ENCODE measurements at places on chromosomes 16 and 17.

- no peak for DNase-seq
Measured at GRCh38 chr17:45090711-45091110, 29.6 kb downstream of the NMT1 start.

GRCh38 chr17:70017112-70017511, 57.9 kb upstream of the KCNJ16 start:
- peak; percentile 20 for DNase-seq

DNA sequence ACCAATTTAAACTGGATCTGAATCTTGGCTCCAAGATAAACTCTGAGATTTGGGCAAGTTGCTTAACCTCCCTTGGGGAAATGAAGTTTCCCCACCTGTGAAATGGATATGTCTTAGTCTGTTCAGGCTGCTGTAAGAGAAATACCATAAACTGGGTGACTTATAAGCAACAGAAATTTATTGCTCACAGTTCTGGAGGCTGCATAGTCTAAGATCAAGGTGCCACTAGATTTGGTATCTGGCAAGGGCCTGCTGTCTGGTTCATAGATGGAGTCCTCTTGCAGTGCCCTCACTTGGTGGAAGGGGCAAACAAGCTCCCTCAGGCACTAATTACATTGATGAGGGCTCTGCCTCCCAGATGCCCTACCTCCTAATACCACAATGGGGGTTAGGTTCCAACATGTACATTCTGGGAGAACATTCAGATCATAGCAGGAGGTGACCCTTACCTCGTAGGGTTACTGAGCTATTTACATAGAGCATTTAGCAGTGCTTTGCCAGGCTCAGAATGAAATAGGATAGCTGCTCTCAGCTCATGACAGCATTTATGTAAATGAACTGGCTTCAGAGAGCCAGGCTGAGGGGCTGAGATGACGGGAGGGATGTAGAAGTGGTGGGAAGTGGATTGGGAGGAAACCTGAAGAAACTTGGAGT, 83.9 kb downstream of the SPECC1 start:
- peak; percentile 48 for DNase-seq

DNA sequence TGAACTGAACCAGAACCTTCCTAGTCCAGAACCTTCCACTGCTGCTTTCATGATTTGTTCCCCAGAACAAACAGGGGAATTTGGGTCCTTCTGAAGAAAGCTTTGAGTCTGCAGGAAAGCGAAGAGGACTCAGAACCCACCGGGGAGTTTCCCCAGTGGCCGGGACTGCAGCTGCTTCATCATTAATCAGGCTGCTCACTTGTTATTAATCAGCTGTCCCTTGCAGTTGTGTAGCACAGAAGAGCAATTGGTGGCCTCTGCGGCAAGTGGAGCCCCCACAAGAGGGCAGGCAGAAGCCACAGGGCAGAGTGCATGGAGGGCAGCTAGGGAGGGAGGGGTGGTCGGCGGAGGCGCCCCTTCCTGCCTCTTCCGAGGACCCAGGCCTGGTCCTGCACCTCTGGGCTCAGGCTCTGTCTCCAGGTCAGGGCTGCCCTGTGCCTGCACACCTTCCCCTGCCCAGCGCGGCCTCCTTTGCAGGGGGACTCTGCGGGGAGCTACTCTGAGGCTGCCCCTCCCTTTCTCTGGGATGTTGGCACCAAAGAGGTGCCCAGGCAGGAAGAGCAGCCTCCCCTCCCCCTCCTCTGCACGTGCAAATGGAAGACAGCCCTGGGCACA, 6.9 kb downstream of the CCL17 start:
- DNase-seq: no peak

GRCh38 chr16:68860978-68861892, 17.9 kb downstream of the TANGO6 start:
- DNase-seq: no peak

DNA sequence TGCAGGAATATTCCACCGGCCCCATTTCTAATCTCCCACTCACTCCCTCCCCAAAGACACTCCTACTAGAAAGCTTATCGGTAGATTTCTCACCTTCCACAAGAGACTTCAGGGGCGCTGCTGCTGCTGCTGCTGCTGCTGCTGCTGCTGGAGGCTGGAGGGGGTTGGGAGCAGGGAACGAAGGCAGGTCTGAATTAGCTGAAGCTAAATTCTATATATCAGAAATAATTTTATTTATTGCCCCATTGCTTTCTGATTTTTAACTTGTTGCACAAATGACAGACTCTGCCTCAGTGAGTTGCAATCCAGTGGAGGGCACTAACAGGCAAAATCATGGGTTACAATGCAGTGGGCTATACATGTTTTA, 25.8 kb upstream of the HLF start:
- no peak for DNase-seq

- DNase-seq: no peak
Measured at GRCh38 chr17:74235911-74236371, 22.6 kb downstream of the TTYH2 start.

DNA sequence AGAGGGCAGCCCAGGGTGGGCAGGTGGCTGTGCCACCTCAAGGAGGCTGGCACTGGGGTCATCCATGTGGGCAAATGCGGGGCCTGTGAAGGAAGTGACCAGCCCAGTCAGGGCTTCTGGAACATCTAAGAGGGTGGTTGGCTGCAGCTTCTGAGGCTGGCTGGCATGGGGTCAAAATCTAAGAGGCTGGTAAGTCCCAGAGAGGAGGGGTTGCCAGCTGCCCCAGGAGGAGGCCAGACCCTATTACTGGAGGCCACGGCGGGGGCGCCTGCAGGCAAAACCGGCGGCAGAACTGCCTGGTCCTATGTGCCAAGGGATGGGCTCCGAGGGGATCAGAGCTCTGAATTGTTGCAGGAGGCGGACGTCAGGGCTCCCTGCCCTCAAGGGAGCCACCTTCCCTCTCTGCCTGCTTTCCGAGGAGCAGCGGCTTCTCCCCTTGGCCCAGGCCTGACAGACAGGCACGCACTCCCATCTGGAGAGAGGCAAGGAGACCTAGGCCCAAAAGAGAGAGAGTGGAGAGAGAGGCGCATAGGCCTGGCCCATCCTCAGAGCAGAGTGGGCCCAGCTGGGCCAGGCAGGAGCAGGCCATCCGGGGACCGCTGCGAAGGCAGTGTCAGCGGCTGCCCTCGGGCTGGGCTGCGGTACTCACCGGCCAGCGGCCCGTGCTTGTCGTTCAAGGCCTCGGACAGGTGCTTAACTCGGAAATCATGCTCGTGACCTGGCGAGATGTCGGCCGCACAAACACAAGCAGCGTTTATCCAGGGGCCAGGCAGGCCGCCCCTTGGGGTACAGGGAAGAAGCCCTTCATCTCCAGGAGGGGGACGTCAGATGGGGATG, 10.9 kb downstream of the ZACN start:
- no peak for DNase-seq

- DNase-seq: peak; percentile 89
Measured at GRCh38 chr17:81251709-81252301, 12.7 kb downstream of the NDUFAF8 start.
